M059J (cell line): ENCODE measurements at places on chromosomes 5 and 9. TPM values are rescaled to one million over a fixed set of nuclear protein-coding genes. Genes with fewer than 3 reads are reported as not detected.

The TJP2 gene
- total RNA-seq, result 58.9 and 73.7 TPM in 2 replicates

The ZNF366 gene
- 0.96 and 1.4 TPM in 2 replicates for total RNA-seq

- DNase-seq, result peak; percentile 37
Observed at GRCh38 chr5:24714746-24715145, 70.0 kb upstream of the CDH10 start.

GRCh38 chr5:36712706-36713105 is 106.3 kb downstream of the SLC1A3 start:
- no peak for DNase-seq

DNA sequence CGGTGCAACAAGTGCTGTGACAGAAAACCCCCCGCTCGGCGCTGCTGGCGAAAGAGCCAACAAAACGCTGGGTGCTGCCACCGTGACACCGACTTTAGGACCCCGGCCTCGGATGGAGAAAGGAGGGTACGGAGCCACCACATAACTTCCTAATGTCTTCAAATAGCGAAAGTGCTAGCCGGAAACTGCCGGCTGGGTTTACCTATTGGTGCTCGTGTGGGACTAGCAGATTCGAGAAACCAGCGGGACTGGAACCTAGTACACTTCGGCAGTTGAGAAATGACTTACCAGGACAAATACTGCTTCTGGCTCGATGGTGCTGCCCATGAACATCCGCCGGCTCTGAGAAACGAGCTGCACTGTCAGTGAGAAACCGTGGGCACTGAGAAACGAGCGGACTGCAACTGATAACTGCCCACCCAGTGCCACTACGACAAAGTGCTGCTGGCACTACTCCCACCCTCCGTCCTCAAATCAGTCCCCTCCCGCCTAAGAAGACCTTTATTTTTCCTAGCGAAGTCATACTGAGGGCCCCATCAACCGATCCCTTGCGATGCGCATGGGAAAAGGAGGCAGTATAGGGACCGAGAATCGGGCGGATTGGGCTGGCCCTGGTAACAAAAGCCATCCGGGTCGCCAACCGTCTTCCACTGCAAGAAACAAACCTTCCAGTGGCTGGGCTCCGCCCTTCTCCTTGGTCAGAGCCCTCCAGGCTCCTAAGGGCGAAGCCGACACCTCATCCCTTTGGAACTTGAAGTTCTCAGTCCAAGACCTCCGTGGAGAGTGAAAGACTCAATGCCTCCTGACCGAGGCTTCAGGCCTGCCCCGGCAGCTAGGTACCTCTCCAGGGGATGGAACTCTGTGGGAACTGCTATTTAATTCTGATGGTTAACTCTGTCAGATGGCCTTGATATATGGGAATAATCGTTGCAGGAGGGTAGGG is 27.0 kb upstream of the ANXA2R start:
- peak; percentile 96 for DNase-seq
